Activated naive CD8-positive, alpha-beta T cell treated with anti-CD3 and anti-CD28 coated beads for 36 hours (primary cell): ENCODE measurements at places on chromosomes 16 and 17. TPM values are rescaled to one million over a fixed set of nuclear protein-coding genes. Genes with fewer than 3 reads are reported as not detected.

The OSBPL7 gene
- total RNA-seq, result 12.5 TPM

The KCNJ16 gene
- not detected for total RNA-seq

The GPRC5B gene
- 0.30 TPM for total RNA-seq

The KRTAP2-2 gene
- total RNA-seq, result not detected

The SEC14L5 gene
- 0.04 TPM for total RNA-seq

The TUBB3 gene
- not detected for total RNA-seq

The KRTAP4-9 gene
- not detected for total RNA-seq

The CDH1 gene
- total RNA-seq, result 0.16 TPM

The SKAP1 gene
- total RNA-seq, result 54.2 TPM

The TP53TG3D gene
- 0.54 TPM for total RNA-seq

The RAB37 gene
- total RNA-seq, result 1.8 TPM

The KRT25 gene
- total RNA-seq, result not detected

- no peak for DNase-seq
Measured at GRCh38 chr16:71287911-71288310, 1.3 kb downstream of the CMTR2 start.

- no peak for DNase-seq
Measured at GRCh38 chr17:79835953-79836509, 3.2 kb downstream of the CBX4 start.

DNA sequence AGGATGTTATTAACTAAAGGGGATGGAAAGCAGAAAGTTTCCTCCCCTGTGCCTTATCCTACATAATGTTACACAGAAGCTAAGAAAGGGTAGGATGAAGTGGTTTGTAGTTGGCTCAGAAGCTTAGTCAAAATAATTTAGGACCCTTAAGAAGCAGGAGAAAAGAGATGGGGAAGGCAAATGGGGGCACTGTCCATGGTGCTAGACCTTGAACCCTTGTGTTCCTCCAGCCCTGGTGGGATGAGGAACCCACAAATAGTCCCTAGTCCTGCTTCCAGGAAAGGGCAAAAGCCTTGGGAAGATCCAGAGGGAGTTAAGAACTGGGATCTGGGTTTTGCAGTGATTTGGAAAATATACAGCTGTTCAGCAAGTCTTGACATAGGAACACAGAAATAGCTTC lies 54.5 kb downstream of the SLC5A11 start:
- no peak for DNase-seq

DNA sequence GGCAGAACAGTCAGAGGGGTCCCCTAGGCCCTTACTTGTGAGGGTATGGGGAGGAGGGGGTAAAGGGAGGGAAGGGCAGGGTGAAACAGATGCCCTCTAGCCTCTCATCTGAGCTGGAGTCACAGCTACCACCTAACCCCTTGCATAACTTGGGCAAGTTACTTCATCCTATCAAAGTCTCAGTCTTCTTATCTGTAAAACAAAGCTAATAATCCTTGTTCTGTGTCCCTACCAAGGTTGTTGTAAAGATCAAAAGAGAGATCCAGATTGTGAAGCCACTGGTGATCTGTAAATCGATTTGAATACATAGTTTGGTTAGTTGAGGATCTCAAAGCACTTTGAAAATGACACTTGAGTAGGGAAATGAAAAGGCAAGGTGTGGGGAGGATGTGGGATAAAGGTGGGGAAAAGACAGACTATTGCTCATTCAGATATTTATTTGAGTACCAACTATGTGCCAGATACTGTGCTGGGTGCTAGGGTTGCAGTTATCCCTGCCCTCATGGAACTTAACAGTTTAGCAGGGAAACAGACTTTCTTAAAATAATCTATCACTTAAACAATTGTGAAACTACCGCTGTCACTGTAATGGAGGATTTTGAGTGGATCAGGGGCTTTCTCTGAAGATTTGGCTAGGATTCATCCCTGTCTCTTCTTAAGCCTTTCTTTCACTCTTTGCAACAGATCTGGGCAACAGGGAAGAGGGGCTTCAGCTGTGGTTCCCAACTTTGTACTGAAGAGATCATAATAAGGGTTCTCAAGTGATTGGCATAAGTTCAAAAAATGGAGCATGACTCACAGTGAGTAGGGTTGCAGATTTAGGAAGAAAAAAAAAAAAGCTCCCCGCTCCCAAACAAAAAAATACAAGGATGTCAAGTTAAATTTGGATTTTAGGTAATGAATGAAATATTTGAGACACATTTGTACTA lies 3.0 kb downstream of the HEATR9 start:
- DNase-seq, result no peak

GRCh38 chr16:79162977-79163376 lies 437.6 kb downstream of the MAF start:
- DNase-seq, result no peak

DNA sequence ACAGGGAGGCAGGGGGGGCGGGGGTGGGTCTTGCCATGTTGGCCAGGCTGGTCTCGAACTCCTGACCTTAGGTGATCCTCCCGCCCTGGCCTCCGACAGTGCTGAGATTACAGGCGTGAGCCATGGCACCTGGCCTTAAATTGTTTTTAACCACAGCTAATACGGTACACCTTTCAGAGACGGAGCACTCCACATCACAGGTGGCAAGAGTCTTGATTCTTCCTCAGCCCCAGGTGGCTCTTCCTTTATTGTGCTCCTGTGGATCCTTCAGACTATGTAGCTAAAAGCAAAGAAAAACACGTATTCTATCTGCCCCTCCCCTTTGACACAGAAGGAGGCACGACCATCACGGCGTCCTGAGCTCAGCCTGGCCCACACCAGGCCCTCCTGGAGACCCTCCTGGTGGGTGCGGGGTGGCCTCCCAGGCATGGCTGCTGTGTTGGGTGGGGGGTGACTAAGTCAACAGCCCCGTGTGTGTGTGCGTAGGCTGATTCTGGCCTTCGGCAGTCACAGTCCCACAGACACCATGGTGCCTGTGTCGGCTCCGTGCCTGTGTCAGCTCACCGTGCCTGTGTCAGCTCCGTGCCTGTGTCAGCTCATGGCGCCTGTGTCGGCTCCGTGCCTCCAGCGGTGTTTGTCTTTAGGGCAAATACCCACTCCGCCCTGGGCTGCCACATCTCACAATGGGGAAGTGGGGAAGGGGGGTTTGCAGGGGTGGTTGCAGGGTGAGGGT lies 10.8 kb upstream of the SECTM1 start:
- no peak for DNase-seq

DNA sequence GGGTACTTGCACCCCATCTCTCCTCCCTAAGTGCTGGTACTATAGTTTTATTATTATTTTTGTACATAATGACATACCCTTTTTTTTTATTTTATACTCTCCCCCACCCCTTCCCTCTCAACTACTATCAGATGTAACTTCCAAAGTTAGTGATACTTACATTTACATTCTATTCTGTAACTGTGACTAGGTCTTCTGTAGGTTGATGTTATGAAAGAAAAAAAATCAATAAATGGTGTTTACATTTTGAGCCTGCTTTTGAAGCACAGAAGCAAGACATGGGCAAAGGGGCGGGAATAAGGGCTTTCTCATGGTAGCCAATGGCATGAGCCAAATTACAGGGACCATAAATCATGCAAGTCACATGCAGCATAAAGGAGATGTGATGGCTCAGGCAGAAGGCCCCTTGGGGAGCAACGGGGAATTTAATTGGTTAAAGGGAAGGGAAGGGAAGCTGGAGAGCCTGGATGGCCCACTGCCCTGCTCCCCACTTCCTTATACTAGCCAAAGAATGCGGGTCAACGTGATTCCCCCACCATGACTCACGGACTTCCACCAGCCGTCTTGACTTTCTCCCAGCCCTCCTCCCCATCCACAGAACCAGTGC lies 2.4 kb upstream of the ACSF2 start:
- DNase-seq, result no peak

DNA sequence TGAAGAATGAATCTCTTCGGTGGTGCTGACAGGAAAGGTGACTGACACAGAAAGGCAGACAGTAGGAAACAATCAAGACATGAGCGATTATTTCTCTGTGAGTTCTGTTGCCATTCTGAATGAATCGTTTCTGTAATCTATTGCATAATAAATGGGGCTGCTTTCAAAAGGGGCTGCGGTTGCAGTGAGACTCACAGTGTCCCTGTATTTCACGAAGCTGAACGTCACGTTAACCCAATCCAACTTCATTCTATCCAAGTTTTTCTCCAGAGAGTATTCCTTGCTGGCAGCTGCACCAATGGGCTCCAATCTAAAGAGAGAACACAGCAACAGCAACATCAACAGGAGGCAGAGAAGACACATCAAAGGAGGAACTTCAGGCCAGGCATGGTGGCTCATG lies 75.4 kb downstream of the DNAH3 start:
- DNase-seq, result no peak

- no peak for DNase-seq
Measured at GRCh38 chr16:11740567-11740966, 2.1 kb downstream of the TXNDC11 start.

GRCh38 chr16:11459722-11460121 lies 114.5 kb downstream of the RMI2 start:
- DNase-seq, result no peak

GRCh38 chr17:31452561-31453110 lies 61.2 kb downstream of the RAB11FIP4 start:
- DNase-seq, result no peak

DNA sequence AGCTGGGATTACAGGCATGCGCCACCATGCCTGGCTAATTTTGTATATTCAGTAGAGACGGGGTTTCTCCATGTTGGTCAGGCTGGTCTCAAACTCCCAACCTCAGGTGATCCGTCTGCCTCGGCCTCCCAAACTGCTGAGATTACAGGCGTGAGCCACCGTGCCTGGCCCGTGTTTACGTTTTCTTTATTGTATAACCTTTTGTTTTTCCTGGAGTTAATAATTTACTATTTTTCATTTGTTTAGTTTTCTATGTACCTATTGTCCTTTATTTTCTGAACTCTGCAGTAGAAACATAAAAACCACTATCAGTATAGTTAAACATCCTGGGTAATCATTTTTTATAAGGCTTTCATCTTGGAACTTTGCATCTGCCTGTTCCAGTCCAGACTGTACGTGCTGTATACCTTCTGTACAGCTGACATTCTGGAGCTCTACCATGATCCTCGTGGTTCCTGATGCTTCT lies 73.6 kb downstream of the PPM1E start:
- DNase-seq, result no peak

DNA sequence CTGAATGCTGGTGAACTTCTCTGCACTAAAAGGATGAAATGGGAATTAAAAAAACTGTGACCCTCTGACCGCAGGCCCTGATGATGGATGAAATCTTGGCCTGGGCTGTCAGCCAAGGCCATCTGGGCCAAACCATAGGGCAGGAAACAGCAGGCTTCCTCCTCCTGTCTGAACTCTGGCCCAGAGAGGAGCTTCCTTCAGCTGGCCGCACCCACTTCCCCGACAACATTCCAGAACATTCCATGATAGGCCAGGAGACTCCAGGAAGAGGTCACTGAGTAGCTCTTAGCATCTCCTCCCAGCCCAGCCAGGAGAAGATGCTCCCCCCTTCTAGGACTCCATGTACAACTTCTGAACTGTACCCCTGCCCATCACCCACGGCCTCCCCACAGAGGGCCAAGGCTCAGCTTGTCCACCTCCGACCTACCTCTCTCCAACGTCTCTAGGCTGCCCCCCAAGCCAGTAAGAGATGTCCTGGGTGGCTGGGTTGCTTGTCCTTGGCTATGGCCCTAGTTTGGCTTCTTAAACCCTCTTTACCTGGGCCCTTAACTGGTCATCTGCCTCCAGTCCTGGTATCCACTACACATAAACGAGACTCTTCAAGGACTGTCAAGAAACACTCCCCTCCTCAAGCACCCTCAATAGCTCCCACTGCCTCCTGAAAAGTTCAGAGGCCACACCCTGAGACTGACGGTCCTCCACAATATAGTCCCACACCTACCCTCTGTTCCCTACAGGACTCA lies 1.7 kb downstream of the RPH3AL start:
- no peak for DNase-seq

- no peak for DNase-seq
Measured at GRCh38 chr16:89738538-89739317, 17.4 kb downstream of the ZNF276 start.

- no peak for DNase-seq
Measured at GRCh38 chr16:69382421-69382820, 3.4 kb downstream of the TERF2 start.

DNA sequence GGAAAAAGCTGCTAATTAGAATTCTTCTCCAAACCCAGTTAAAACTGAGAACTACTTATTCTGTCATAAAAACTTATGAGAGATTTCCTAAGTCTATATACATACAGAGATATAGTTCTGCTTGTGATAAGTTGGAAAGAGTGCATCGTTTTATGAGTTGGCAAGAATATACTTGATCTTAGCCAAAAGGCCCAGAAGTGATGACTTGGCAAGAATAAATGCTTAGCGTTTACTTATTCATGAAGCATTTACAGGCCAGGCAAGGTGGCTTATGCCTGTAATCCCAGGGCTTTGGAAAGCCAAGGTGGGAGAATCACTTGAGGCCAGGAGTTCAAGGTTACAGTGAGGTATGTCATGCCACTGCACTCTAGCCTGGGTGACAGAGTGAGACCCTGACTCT lies 81.7 kb downstream of the CYB561 start:
- no peak for DNase-seq

DNA sequence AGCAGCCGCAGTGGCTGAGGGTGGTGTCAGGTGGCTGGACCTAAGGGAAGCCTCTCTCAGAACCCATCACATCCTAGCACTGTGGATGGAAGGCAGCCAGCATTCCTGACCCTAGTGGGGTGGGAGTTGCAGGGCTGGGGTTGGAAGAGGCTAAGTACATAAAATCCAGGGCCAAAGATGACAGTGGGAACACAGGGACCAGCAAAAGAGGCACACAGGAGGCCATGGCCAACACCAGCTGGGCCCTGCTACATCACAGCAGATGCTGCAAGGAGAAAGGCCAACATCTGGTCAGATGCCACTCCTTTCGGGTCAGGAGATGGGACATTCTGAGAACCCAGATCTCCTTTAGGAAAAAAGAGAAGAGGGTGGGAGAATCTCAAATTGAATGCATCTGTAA lies 415.4 kb downstream of the SLC39A11 start:
- DNase-seq, result no peak

GRCh38 chr16:27531186-27531585 lies 18.5 kb downstream of the GTF3C1 start:
- DNase-seq, result no peak

- no peak for DNase-seq
Measured at GRCh38 chr17:64775701-64776570, 113.8 kb upstream of the SMURF2 start.
